ENCODE measurements at places on chromosomes 7 and 10.

GRCh38 chr7:35185908-35186731 lies 67.8 kb downstream of the TBX20 start:
- no peaks in the 10 kb centered on the region for H3K36me3 ChIP-seq
- peak overlapping the region; percentile 43 for H3K4me3 ChIP-seq
- DNase-seq: no peak
- H3K27ac ChIP-seq: no peak overlapping the region

DNA sequence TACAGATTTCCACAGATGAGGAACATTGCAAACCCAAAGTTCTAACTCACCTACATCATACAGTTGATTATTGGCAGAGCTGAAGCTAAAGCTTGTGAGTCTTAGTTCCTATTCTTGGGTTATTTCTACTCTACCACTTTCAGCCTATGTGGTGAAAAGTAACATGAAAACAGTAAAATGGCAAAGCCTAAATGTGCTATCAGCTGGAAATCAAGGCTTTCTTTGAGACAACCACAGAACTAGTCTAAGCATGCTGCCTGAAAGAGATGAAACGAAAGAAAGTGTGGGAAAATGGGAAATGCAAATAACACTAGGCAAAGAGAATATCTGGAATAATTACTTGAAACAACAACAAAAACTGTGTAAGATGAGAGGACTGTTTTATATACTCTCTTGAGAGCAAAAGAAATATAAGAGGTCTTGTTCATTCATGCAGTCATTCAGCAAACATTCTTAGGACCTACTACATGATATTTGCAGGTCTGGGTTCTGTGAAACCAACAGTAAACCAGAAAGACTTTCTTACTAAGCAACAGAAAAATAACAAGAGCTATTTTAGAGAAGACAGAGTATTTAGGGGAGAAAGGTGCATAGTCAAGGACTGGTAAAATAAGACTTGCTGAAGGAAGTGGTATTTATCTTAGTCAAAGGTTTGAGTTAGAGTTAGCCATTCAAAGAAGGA lies 437.1 kb downstream of the HTR7 start:
- no peaks in the 10 kb centered on the region for H3K27me3 ChIP-seq
- no peak for DNase-seq
- H3K36me3 ChIP-seq: no peaks in the 10 kb centered on the region
- H3K27ac ChIP-seq: no peak overlapping the region
- H3K4me1 ChIP-seq: no peaks in the 10 kb centered on the region
- no peak overlapping the region for H3K4me3 ChIP-seq

GRCh38 chr7:69173846-69174245 lies 424.4 kb upstream of the AUTS2 start:
- H3K27ac ChIP-seq: no peak overlapping the region
- H3K4me1 ChIP-seq: peaks cover 4% of the 10 kb centered on the region
- no peak overlapping the region for H3K4me3 ChIP-seq
- no peak for DNase-seq
- H3K36me3 ChIP-seq: no peaks in the 10 kb centered on the region

DNA sequence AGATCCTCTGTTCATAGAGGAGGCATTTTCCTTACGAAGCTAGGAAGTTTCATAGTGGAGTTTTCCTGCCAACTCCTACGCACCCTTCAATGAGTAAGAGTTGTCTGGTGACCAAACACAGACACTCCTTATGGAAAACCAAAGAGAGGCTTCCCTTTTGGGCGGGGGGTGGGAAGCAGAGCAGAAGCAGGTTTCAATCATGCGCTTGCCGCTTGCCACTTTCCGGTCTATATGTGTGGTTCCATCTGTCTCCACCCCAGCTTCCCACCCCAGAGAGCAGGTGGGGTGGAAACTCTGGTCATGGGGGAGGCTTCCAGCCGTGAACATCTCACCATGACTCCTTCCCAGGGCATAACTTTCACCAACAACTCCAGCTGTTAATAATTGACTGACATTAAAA lies 68.8 kb upstream of the GRB10 start:
- no peak for DNase-seq
- no peaks in the 10 kb centered on the region for H3K4me1 ChIP-seq
- H3K36me3 ChIP-seq: no peaks in the 10 kb centered on the region
- no peak overlapping the region for H3K27ac ChIP-seq
- no peak overlapping the region for H3K4me3 ChIP-seq

GRCh38 chr10:88271761-88272543 lies 311.2 kb downstream of the RNLS start:
- no peaks in the 10 kb centered on the region for H3K4me1 ChIP-seq
- peak overlapping the region; percentile 38 for H3K27ac ChIP-seq
- DNase-seq: no peak
- H3K36me3 ChIP-seq: no peaks in the 10 kb centered on the region

DNA sequence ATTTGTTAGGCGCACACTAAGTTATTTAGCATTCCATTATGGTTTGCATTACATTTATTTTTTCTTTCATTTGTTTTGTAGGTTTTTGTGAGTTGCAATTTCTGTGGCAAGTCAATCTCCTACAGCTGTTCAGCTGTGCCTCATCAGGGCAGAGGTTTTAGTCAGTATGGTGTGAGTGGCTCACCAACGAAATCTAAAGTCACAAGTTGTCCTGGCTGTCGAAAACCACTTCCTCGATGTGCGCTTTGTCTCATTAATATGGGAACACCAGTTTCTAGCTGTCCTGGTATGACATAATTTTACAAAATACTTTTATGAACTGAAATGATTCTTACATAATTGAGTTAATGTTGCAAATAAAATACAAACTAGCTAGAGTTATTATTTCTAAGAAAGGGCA lies 29.5 kb downstream of the MIOS start:
- H3K4me1 ChIP-seq: no peaks in the 10 kb centered on the region
- H3K36me3 ChIP-seq: peaks cover 62% of the 10 kb centered on the region
- no peak for DNase-seq
- H3K27me3 ChIP-seq: no peaks in the 10 kb centered on the region
- no peak overlapping the region for H3K4me3 ChIP-seq

- no peak overlapping the region for H3K27ac ChIP-seq
- no peak overlapping the region for H3K4me3 ChIP-seq
- no peaks in the 10 kb centered on the region for H3K27me3 ChIP-seq
- no peaks in the 10 kb centered on the region for H3K36me3 ChIP-seq
Measured at GRCh38 chr7:116969371-116969902, 16.1 kb downstream of the ST7 start.

DNA sequence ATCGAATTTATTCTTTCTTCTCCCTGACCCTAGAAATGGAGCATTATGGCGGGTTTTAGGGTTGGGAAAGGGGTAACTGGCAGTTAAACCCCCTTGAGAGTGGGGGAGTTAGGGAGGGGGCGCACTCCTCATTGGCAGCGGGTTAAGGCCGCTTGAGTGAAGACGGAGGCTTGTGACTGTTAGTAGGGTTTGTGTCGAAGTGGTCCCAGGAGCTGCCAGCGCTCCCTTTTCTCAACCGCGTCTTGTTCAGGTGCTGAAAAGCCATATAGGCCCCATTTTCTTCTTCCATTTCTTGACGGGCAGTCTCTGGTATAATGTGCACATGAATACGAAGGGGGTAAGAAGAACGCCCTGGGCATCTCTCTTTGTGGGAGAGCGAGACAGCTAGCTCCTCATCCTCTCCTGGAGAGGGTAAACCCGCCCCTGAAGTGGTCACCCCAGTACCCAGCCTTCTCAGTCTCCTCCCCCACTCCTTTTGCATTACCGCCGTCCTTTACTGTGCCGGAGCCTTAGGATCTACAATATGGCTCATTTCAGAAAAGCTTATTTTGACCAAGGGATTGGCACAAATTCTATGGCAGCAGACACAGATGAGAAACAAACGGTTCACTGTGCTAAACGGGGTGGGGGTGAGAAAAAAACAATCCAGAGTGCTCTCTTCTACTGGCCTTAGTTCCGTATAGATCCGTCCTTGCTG lies 836 bp downstream of the KMT2E start:
- H3K27ac ChIP-seq: peak overlapping the region; percentile 100
- no peak for DNase-seq
- H3K4me3 ChIP-seq: peak overlapping the region; percentile 84
- H3K4me1 ChIP-seq: peaks cover 38% of the 10 kb centered on the region
- no peaks in the 10 kb centered on the region for H3K36me3 ChIP-seq
- no peaks in the 10 kb centered on the region for H3K27me3 ChIP-seq

DNA sequence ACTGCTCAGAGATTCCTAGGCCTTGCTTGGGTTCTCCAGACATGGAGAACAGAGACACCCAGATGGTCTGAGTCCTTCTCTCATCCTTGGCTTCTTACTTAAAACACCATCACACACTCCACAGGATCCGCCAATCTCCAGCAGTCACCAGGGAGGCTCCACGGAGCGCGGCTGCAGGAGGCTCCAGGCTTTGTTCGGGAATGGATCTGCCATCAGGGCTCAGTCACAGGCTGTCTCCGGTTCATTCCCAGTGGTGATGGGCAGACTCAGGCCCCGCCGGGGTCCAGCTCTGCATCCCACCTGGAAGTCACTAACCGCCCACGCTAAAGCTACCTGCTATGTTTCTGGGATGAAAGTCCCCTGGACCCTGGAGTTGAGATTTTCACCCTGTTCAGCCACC lies 312.9 kb downstream of the TCERG1L start:
- H3K4me1 ChIP-seq: no peaks in the 10 kb centered on the region
- no peak overlapping the region for H3K27ac ChIP-seq
- H3K4me3 ChIP-seq: no peak overlapping the region
- H3K27me3 ChIP-seq: no peaks in the 10 kb centered on the region
- H3K36me3 ChIP-seq: no peaks in the 10 kb centered on the region

GRCh38 chr7:47405921-47406800 lies 175.8 kb downstream of the TNS3 start:
- peak overlapping the region; percentile 72 for H3K27ac ChIP-seq
- H3K36me3 ChIP-seq: peaks cover 7% of the 10 kb centered on the region
- H3K4me3 ChIP-seq: peak overlapping the region; percentile 15
- H3K4me1 ChIP-seq: peaks cover 41% of the 10 kb centered on the region
- DNase-seq: no peak

DNA sequence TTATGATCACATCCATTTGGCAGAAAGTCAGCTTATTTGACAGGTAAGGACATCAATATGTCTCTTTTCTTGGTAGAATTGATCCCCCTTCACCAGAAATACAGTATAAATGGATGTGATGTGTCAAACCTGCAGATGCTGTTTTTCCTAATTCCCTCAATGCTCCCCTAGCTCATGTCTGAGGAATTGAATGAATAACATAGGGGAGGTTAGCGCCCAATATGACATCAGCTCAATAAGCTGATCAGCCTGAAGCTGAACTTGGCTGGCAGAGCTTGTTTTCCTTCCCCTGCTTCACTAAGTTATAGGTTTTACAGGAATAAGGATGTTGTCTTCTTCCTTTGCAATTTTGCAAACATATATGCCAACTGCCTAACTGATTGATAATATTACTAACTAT lies 132.5 kb downstream of the REEP3 start:
- DNase-seq: no peak
- no peaks in the 10 kb centered on the region for H3K27me3 ChIP-seq
- no peak overlapping the region for H3K27ac ChIP-seq
- no peaks in the 10 kb centered on the region for H3K4me1 ChIP-seq
- no peak overlapping the region for H3K4me3 ChIP-seq
- H3K36me3 ChIP-seq: no peaks in the 10 kb centered on the region

GRCh38 chr10:34994565-34995142 lies 95.5 kb downstream of the CUL2 start:
- no peak overlapping the region for H3K27ac ChIP-seq
- no peak overlapping the region for H3K4me3 ChIP-seq
- H3K4me1 ChIP-seq: peaks cover 4% of the 10 kb centered on the region
- no peaks in the 10 kb centered on the region for H3K36me3 ChIP-seq
- no peaks in the 10 kb centered on the region for H3K27me3 ChIP-seq

GRCh38 chr7:10790910-10791309 lies 182.8 kb upstream of the PHF14 start:
- H3K27ac ChIP-seq: no peak overlapping the region
- no peaks in the 10 kb centered on the region for H3K4me1 ChIP-seq
- H3K4me3 ChIP-seq: no peak overlapping the region
- no peak for DNase-seq
- no peaks in the 10 kb centered on the region for H3K27me3 ChIP-seq
- H3K36me3 ChIP-seq: no peaks in the 10 kb centered on the region

DNA sequence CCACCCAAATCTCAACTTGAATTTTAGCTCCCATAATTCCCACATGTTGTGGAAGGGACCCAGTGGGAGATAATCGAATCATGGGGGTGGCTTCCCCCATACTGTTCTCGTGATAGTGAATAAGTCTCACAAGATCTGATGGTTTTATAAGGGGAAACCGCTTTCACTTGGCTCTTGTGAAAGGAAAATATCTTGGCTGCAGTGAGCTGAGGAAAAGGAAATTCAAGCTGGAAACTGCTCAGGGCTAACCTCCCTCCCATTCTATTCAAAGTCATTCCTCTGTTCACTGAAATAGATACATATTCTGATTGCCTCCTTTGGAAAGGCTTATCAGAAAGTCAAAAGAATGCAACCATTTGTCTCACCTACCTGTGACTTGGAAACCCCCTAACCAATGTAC lies 15.8 kb downstream of the CYCS start:
- no peaks in the 10 kb centered on the region for H3K36me3 ChIP-seq
- no peak overlapping the region for H3K4me3 ChIP-seq
- DNase-seq: no peak

- H3K27ac ChIP-seq: no peak overlapping the region
- peaks cover 14% of the 10 kb centered on the region for H3K4me1 ChIP-seq
- no peaks in the 10 kb centered on the region for H3K27me3 ChIP-seq
- H3K36me3 ChIP-seq: no peaks in the 10 kb centered on the region
Measured at GRCh38 chr7:106203473-106203872, 81.3 kb downstream of the NAMPT start.

DNA sequence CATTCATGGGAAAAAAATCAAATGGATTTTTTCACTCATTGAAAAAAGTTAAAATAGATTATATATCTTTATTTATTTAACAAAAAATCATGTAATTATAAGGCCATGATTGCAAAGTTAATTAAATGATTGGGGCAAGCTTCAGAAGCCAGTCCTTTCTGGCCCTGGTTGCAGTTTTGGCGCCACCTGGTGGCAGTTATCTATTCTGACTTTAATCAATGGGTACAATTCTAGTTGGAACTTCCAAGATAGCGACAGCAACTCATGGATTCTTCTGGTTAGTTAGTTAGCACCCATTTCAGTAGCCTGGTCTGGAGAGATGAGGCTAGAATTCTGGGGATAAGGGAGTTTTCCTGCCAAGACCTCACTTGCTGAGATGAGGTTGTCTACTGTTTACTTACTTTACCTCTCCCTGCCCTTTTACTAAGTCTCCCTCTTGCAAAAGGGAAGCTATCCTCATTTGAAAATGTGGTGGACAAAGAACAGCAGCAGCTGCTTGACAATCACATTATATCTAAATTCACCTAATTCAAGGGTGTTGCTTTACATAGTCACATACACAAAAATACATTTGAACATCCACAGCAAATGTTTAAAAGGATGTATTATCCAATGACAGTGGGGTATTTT lies 42.3 kb downstream of the NOC3L start:
- DNase-seq: no peak
- H3K27ac ChIP-seq: no peak overlapping the region
- H3K27me3 ChIP-seq: no peaks in the 10 kb centered on the region
- H3K4me3 ChIP-seq: no peak overlapping the region
- H3K4me1 ChIP-seq: peaks cover 38% of the 10 kb centered on the region
- peaks cover 13% of the 10 kb centered on the region for H3K36me3 ChIP-seq

DNA sequence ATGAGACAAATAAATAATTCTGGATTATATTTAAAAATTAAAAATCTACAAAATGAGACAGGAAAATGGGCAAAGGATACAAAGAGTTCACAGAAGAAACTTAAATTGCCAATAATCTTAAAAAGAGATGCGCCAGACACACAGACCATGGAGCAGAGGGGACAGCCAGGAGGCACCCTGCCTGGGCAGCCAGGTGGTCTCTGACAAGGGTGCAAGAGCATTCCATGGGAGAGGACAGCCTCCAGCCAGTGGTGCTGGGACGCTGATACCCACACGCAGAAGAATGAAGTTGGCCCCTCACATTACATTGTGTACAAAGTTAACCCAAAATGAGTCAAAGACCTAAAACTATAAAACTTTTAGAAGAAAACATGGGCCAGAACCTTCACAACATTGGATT lies 106.3 kb downstream of the NKX6-2 start:
- H3K27ac ChIP-seq: no peak overlapping the region
- H3K36me3 ChIP-seq: no peaks in the 10 kb centered on the region
- peaks cover 18% of the 10 kb centered on the region for H3K4me1 ChIP-seq
- no peak overlapping the region for H3K4me3 ChIP-seq
- no peak for DNase-seq
